Activated gamma-delta T cell (primary cell): ENCODE measurements at places on chromosomes 6 and 20.

GRCh38 chr6:41600499-41601247, 37.6 kb upstream of the MDFI start:
- DNase-seq = no peak

DNA sequence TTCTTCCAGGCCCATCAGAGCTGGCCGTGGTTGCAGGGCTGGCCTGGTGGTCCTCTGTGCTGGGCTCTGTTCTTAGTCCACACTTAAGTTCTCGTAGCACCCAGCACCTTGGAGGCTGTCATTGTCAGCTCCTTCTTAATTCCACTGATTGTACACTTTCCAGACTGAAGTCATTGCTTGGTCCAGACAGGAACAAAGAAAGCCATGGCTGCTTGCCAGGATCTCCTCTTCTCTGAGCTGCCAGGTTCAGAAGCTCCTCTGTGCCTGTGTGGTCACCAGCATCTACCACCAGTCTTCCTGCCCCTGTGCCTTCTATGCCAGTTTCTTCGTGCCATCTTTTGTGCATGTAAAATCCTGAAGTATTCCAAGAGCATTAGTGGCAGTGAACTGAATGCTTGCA, 39.5 kb upstream of the PCMTD2 start:
- DNase-seq = no peak

DNA sequence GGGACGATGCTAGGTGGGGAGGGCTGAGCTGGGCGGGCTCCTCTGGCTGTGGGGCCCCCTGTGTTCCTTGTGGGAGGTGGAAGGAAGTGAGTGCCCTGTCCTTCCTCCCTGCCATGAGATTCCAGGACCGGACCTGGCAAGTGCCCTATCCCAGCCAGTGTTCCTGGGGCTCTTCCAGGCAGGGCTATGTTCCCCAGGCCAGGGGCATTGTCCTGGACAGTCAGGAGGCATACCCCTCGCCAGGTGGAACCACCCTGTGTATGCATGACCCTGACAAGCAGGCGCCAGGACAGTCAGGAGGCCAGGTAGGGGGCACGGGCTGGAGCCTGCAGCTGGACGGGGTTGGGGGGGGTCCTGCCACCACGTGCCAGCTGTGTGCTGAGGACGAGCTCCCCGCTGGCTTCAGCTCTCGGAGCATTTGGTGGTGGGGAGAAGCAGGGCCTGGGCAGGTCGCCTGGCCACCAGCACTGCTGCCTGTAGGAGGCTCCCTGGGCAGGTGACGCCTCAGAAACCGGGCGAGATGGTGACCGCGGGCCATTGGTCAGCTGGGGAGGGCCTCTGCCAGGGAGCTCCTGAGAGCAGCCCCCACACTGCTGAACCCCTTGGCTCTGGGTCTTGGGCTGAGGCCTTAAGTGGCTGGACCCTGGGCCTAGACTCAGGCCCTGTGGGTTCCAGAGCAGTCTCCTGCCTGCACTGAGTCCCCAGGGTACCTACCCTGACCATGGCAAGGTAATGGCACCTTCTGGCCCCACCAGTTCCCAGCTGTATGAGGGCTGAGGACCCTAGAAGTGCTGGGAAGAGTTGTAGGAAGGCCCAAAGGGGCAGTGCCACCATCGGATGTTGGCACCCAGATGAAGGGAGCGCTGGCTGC, 694 bp downstream of the SLC17A9 start:
- no peak for DNase-seq

DNA sequence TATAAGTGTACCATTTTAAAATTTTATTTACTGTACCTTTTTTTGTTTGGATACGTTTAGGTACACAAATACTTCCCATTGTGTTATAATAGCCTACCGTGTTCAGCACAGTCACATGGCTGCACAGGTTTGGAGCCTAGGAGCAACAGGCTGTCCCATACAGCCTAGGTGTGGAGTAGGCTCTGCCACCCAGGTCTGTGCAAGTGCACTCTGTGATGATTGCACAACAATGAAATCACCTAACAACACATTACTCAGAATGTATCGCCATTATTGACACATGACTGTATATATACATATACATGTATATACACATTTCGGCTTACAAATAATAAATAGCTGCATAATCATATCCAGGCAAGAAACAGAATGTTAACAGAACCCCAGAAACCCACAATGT, 15.4 kb downstream of the SERAC1 start:
- DNase-seq = no peak

DNA sequence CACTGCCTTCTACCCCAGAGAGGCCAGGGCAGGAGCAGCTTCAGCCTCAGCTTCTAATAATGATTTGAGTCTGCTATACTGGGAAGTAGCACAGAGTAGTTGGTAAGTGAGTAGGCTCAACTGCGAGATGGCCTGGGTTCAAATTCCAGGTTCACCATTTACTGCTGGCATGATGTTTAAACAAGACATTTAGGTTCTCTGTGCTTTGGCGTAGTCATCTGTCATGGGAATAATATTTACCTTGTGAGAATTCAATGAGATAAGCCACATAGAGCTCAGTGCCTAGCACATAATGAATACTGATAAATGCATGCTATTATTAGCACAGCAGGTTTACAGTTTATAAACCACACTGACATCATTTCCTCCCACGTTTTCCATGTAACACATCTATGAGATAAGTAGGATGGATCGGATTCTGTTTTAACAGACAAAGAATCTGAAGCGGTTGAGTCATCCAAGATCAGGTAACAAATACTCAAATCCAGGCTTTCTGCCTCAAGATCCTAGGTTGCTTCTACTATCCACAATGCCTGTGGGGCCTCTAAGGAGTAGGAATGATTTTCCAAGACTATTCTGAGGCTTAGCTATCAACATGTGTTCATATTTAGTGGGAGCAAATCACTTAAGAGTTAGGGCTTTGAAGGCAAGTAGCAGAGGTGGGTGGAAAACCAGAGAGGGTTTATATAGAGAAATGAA, 72.9 kb upstream of the DTNBP1 start:
- DNase-seq = no peak

DNA sequence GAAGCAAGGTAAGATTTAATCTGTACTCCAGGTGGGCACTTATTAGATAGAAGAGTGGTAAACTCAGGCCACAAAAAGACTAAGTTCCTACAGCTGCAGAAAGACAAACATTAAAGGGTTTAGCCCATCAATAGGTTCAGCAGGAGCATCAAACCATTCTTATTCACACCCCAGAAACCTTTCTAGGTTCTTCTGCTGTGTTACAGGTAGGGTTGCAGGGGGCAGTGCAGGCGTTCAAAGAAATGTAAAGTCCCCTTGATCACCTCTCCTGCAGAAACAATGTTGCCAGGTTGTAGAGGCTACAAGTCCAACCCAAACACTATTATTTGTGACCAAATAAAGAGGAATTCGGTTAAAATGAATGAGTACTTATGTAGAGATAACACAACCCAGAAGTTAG, 31.8 kb downstream of the PHACTR1 start:
- no peak for DNase-seq
